ENCODE measurements at places on chromosomes 12 and 14. TPM values are rescaled to one million over a fixed set of nuclear protein-coding genes. Genes with fewer than 3 reads are reported as not detected.
A peak's percentile ranks its signal among the peaks of the same experiment; 100 is the strongest.

- DNase-seq, result peak; percentile 89
Measured at GRCh38 chr12:122399592-122400373, 22.7 kb downstream of the CLIP1 start.

The HCFC2 gene
- total RNA-seq, result 0.54 TPM

DNA sequence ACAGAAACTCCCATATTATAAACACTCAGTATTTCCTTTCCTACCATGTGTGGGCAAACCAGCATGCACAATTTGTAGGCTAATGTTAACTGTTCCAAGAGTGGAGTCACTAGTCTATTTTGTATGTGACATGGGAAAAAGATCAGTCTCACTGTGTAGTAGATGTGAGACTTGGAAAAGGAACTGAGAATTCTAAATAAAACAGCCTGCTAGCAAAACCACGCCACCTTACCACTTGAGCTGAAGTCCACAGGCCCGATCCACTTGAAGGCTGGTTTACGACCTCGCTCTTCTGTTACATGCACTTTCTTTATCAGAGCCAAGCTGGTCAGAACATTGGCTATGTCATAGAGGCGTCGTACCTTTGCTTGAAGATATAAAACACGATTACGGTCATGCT lies 22.5 kb downstream of the E2F7 start:
- no peak for DNase-seq

GRCh38 chr12:110279566-110280375 lies 1.3 kb upstream of the ATP2A2 start:
- DNase-seq, result peak; percentile 24

The C1QL4 gene
- total RNA-seq, result 0.12 TPM

GRCh38 chr14:54435500-54435981 lies 5.6 kb downstream of the CNIH1 start:
- DNase-seq, result no peak

Measured in GM23338 (cell line).